Osteocyte (in vitro differentiated cells): ENCODE measurements at places on chromosomes 16 and 17. TPM values are rescaled to one million over a fixed set of nuclear protein-coding genes. Genes with fewer than 3 reads are reported as not detected.

- no peak for DNase-seq
Measured at GRCh38 chr16:56673921-56674320, 4.3 kb downstream of the MT1H start.

- no peak for DNase-seq
Measured at GRCh38 chr17:44867841-44868240, 20.2 kb downstream of the HIGD1B start.

DNA sequence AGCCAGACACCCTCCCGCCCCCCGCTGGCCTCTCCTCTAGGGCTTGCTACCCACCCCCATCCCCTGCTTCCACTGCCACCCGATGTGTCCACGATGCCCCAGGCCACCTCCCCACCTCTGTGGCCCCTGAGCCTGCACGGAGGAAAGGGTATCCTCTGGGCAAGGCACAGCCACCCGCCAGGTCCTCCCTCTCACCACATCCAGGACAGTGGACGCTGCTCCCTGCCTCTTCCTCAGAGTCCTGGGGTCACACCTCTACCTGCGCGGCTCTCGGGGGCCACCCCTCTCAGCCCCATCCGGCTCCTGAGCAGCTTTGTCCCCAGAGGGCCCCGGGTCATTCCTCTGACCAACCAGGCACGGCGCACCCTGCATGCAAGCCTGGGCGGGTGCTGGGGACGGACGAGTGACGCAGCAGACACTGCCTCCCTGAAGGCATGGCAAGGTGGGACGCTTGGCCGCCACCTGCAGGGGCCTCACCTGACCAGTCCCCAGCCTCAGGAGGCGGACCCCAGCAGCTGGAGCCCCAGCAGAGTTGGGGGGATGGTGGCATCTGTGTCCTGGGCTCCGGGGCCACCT is 24.8 kb downstream of the FLYWCH1 start:
- DNase-seq: no peak

GRCh38 chr17:78774956-78775571 is 7.0 kb downstream of the CYTH1 start:
- no peak for DNase-seq

DNA sequence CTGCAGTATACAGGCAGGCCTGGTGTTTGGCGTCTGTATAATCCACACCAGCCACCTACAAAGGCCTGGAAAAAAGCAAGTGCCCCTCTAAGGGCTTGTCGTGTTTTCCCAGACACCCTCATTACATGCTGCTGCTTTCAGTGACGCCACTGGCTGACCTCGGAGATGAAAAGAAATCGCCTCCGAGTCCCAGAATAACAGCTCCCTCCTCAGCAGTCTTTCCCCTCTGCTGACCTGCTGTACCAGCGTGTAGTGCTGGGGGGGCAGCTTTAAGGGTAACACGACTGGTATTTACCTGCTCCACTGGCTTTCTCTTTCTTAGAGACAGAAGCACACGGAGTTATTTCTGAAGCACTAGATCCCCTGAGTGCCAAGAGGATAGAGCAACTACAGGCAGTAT is 296.8 kb downstream of the GRIN2A start:
- no peak for DNase-seq

GRCh38 chr16:2691491-2692248 is 9.3 kb downstream of the KCTD5 start:
- no peak for DNase-seq

GRCh38 chr17:78428025-78428575 is 49.7 kb downstream of the PGS1 start:
- DNase-seq: no peak

RPRML gene
- not detected in 2 replicates for total RNA-seq

NMT1 gene
- total RNA-seq: 92.4 and 97.9 TPM in 2 replicates

KRTAP17-1 gene
- total RNA-seq: not detected in 2 replicates

CSH2 gene
- total RNA-seq: not detected in 2 replicates

DPEP3 gene
- not detected in 2 replicates for total RNA-seq

FOXN1 gene
- not detected in 2 replicates for total RNA-seq
